Hypothalamus (tissue), 51 donors: ENCODE measurements at places on chromosomes 7 and 10.

GRCh38 chr7:490461-491291, 29.0 kb downstream of the PDGFA start:
- DNase-seq: no peak

GRCh38 chr7:77855371-77856083, 57.0 kb downstream of the PHTF2 start:
- DNase-seq: no peak

DNA sequence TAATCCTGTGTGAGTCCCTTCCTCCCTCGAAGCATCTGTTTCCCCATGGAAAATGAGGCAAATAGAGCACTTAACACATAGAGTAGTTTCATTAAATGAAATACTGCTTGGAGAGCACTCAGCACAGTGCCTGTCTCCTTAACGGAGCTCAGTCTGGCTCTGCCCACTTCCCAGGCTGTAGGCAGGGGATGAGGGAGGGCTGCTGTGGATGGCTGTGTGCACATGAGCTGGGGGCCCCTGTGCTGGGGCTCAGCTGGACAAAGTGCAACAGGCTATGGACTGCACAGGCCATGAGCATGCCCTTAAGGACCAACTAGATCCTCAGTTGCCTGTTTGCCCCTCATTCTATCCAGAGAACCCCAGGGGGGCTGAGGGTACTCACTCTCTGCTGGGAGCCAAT, 14.5 kb downstream of the ZCCHC24 start:
- no peak for DNase-seq

DNA sequence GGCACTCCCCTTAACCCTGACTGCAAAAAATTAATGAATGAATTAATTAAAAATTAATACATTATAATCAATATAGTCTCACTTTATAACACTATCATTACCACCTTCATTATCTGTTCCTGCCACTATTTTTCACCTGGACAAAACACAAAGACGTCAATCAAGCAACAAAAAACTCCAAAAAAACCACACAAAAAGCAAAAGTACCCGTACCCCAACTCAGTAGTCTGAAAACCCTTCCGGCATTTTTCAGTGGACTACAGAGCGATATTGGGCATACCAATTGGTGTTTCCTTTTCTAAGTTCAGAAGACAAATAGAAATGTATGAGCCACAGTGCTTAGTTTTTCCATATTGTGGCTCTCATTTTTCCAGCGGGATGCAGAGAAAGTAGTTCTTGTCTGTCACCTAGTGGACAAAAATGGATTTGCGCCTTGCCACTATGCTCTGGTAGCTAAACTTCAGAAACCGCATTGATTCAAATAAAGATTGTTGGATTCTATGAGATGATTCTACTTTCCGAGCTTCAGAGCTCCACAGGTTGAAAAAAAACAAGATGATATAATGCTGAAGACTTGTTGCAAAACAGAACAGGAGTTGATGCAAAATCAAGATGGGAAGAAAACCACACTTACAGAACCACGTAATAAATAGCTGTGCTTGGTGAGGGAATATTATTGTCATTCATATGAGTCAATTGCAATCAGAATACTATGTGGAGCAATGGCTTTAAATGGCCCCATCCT, 50.6 kb upstream of the ITGB1 start:
- peak; percentile 30 for DNase-seq

GRCh38 chr7:105635197-105635596, 53.9 kb upstream of the EFCAB10 start:
- DNase-seq: no peak

DNA sequence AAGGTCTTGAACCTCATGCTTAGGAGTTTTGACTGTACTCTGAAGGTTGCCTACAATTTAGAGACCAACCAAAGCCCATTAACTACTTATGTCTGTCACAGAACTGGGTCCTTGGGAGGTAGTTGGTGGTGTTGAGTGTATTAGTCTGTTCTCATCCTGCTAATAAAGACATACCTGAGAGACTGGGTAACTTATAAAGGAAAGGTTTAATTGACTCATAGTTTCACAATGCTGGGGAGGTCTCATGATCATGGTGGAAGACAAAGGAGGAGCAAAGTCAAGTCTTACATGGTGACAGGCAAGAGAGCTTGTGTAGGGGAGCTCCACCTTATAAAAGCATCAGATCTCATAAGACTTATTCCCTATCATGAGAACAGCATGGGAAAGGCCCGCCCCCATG, 319.6 kb upstream of the ZMIZ1 start:
- DNase-seq: no peak

DNA sequence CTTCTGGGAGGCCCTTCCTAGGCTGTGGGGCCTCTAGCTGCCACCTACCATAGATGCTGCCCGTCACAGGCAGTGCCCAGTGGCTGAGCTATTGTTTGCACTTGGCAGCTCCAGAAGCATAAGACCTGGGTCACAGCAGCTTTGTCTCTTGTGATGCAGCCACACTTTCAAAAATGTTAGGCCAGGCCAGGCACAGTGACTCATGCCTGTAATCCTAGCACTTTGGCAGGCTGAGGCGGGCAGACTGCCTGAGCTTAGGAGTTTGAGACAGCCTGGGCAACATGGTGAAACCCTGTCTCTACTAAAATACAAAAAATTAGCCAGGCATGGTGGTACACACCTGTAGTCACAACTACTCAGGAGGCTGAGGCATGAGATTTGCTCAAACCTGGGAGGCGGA, 9.5 kb upstream of the KAZALD1 start:
- no peak for DNase-seq

GRCh38 chr10:132862485-132863420, 76.8 kb upstream of the NKX6-2 start:
- no peak for DNase-seq

DNA sequence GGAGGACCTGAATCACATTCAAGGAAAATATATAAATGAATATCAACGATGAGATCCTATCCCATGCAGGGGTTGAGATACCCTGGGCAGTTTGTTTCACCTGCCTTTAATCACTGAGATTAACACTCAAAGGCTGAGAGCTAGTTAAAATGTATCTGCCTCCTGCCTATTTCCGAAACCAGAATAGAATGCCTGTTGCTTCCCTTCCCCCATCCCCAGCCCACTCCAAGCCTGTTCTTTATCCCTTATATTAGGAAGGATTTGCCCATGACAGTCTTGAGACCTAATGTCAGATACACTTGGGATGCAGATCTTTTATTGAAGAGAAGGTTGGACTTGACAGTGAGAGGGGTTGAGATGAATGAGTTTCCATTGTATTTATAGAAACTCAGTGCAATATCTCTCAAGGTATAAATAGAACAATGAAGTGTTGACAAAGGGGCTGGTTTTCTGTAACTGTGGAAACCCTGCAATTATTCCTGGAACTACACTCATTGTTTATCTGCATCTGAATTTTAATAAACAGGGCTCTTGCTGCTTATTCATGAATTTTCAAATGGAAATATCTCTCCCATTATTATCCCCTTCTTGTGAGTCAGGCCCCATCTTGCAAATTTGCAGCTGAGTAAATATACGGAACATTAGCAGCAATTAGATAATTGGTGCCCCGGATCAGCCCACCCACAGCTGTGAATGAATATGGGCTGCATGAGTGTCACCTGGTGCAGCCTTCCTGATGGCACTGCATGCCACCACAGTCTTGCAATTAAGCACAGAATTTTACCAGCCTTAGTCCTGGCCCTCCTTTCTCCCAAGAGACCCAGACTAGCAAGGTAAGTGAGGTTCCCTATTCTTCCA, 66.7 kb downstream of the SORCS3 start:
- no peak for DNase-seq

GRCh38 chr10:50422259-50422658, 170.9 kb upstream of the ASAH2 start:
- DNase-seq: no peak

GRCh38 chr7:69663911-69664832, 65.9 kb downstream of the AUTS2 start:
- DNase-seq: no peak

DNA sequence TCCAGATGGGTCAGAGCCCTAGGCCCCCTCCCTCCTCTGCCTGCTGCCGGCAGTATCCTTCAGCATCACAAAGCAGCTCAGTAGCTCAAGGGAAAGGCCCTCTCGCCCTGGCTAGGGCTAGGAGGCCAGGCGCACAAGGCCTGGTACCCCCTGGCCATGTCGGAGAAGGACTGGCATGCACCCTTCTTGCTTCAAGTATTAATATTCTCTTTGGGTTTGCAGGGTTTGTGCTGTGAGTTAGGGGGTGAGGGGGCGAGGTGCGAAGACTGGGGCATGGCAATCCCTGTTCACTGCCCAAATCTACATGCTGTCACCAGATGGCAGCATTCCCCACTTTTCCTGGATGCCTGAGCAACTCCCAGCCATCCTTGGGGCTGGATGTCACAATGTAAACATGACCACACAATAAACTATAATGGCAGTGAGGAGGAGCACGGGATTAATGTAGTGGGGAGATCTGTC, 105.2 kb downstream of the NEURL1 start:
- peak; percentile 10 for DNase-seq

DNA sequence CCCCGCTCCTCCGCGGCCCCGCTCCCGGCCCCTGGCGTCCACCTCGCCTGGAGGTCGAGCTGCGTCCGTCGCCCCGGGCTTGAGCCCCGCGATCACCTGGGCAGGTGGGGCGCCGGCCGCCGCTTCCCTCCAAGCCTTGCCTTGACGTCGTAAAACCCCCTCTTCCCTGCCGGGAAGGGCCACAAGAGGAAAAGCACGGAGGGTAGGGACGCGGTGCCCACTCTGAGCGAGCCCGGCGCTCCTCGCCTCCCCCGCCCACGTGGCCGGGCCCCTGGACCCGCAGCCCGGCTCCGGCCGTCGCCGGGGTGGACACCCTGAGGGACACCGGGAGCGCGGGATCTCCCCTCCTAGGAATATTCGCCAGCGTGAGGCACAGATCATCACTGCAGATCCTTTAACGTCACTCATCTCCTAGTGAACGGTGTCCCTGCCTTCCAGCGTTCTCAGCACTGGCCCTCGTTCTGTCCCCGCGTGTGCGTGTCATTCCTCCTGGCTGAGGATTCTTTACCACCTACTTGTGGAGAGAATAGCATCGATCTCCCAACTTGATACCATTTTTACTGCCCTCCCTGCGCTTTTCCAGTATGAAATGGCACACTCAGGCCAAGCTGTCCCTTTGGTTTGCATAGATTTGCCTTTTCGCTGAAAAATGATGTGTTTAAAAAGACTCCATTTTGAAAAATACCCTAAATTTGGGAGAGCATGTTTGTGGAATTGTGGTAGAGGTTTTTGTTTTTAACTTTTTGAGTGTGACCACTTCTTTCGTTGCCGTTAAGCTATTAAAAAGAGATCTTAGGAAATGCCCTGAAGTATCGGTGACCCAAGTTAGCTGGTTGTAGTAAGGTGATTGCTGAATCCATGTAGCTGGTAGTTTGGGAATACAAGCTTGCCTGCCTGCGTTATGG, 649 bp downstream of the ACTR3B start:
- DNase-seq: peak; percentile 26

GRCh38 chr10:91251430-91252056, 31.1 kb downstream of the PCGF5 start:
- DNase-seq: peak; percentile 21

DNA sequence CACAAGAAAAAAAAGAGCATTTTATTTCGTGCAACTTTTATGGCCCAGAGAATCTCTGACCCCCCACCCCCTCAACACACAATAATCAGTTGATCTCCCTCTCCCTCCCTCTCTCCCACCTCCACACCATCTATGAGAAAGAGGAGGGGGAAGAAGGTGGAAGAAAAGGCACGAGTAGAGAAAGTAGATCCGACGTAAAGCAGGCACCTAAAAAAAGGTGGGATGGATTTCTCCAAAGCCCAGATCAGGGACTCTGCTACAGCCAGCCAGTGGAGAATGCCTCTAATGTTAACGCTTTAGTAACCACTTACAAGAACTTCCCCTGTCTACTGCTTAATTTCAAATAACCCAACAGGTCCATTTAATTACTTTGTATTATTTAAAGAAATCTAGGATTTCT, 24.4 kb downstream of the KMT2C start:
- DNase-seq: no peak

DNA sequence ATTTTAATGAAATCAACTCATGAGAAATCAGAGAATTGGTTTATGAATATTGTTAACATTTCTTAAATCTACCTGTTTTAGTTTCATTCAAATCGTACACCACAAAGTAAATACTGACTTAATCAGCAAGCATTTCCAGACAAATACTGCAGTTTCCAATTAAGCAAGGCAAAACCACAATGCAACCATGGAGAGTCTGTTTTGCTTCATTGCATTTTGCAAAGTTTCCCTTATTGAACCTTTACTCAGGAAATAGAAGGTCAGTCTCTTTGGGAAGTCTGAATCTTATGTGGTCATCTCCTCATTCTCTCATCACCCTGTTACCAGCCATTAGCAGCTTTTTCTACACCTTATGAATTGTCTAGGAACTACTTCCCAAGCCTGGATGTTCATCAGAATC, 400.5 kb downstream of the IPMK start:
- DNase-seq: no peak

- no peak for DNase-seq
Measured at GRCh38 chr10:30011396-30011795, 48.0 kb downstream of the JCAD start.

DNA sequence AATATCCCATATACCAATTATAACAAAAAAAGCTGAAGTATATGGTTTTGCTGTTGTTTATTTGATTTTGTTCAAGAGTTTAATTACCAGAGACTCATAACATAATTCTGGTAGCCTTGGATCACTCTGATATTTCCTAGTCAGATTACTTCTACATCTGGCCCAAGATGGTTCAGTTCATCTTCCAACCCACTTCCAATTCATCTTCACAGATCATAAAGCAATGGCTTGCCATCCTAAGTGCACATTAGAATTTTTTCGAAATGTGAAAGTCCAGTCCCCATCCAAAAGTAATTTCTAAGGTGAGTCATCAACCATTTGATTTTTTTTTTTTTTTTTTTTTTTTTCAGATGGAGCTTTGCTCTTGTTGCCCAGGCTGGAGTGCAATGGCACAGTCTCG, 8.0 kb upstream of the HIBADH start:
- no peak for DNase-seq

GRCh38 chr7:31033674-31034300, 18.3 kb upstream of the ADCYAP1R1 start:
- DNase-seq: no peak

DNA sequence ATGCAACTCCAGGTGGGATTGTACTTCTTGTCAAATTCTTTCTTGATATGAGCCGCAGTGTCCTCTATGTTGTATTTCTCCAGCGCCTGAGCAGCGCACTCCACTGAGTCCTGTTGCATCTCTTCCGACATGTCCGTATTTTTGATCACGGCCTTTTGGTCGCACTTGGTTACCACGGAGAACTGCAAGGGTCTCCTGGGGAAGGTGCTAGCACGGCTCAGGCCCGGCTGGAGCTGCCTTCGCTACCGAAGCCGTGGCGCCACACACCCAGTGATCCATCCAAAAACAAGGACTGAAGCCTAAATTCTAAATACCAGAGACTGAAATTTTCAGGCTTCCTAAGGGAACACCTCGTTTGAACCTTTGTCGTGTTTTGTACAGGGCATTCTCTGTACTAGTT, 194.4 kb upstream of the SEMA3D start:
- DNase-seq: no peak
